ENCODE measurements at places on chromosomes 2 and 18. TPM values are rescaled to one million over a fixed set of nuclear protein-coding genes. Genes with fewer than 3 reads are reported as not detected.
A peak's percentile ranks its signal among the peaks of the same experiment; 100 is the strongest.

Gene PDK1
- 16.5 TPM for total RNA-seq

GRCh38 chr2:903223-903900 lies 47.3 kb upstream of the SNTG2 start:
- ATAC-seq: no peak

Gene ABCG8
- total RNA-seq: not detected

Gene IL1B
- total RNA-seq: 4.1 TPM

Gene GDF7
- 0.32 TPM for total RNA-seq

DNA sequence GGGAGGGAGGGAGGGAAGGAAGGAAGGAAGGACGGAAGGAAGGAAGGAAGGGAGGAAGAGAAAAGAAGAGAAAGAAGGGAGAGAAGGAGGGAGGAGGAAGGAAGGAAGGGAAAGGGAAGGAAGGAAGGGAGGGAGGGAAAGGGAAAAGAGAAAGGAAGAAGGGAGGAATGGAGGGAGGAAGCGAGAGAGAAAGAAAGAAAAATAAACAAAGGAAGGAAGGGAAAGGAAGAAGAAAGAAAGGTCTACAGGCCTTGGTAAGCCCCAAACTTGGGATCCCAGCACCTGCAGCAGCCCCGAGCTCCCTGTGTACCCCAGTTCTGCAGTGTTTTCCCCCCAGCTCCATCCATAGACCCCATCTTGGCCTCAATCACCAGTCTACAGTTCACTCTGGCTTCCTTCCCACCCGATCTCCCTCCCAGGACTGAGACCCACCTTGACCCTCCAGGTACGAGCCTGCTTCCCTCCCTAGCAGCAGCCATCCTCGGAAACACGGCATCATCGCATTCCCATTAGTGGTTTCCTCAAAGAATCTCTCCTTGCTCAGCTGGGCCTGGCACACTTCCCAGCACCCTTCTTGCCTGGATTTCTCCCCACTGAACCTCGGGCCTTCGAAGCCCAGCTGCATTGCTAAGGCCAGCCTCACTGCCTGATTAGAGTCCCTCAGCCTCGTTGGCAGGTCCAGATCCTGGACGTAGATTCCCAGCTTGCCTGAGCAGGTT lies 46.1 kb upstream of the SH3BP4 start:
- ATAC-seq: no peak

- no peak for ATAC-seq
Measured at GRCh38 chr2:169468841-169469240, 10.5 kb upstream of the BBS5 start.

DNA sequence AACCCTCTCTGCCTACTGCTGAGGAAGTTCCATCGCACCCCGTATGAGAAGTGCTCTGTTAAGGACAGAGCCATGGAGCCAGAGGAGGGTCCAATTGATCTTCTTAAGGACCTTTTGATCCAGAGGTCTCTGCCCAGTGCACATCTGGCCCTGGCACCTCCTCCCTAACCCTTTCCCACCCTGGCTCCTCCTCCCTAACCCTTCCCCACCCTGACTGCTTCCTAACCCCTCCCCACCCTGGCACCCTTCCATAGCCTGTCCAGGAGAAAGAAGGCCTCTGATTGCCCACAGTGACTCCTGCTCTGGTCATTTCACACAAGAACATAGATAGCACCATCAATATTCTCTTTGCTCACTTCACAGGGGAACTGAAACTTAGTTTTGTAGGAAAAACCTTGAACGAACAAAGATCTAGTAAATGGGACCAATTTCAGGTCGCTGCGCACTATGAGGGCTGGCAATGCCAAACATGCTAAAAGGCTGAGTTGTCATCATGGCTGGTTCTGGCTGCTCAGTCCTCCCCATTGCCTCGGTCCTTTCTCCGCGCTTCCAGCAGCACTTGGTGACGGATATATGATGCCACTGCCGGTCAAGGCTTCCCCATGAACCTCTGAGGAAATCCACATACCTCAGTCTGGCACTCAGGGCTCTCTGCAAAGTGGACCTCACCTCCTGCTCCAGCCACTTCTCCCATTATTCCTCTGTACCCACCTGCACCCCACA lies 49.2 kb downstream of the PKDCC start:
- peak; percentile 4 for ATAC-seq

Gene SPDYA
- total RNA-seq: 0.92 TPM

DNA sequence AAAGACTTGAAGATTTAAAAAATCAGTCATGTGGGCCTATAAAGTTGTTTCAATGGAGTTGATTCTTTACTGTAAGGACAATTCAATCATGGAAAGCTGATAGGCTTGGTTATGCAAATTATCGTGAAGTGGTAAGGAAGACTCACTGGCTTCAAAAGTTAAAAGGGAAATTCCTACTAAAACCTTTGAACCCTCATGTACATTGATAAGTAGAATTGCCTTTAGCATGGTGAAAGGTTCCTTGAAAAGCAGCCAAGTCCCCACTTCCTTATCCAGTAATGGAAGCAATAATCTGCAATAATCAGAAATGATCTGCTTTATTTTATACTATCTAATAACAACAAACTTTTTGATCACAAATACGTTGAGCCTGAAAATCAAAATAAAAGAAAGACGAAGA lies 14.4 kb upstream of the CCL20 start:
- ATAC-seq: no peak

DNA sequence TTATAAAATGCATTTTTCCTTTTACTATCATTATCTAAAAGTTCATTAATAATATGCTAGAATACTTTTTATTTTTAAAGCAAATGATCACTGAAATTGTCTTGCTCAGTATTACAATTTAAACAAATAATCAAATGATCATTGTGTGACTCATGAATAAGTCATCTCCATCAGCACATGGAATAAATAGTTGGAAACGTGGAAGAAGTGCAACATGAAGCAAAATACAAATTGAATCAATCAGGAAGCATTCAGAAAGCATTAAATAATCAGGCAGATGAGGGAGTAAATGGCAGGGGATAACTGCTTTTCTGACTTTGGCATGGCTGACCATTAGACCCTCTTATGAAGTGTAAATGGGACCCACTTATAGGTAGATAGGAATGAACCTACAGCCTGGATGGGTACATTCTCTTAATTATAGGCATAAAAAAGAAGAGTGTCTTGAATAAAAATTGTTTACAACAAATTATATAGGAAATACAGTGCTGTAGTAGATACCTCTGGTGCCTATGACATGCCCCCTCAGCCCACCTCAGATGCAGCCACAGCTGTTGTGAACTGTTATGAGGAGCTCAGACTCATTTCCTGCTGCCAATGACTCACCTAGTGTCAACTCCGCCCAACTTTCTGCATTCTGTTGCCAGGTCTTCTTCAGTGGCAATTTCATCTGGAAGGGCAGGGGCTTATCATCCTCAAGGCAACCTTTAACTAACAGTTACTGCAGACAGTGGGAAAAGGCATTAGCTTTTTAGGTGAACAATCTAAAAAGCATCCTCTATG lies 936.0 kb downstream of the TRIB2 start:
- no peak for ATAC-seq

DNA sequence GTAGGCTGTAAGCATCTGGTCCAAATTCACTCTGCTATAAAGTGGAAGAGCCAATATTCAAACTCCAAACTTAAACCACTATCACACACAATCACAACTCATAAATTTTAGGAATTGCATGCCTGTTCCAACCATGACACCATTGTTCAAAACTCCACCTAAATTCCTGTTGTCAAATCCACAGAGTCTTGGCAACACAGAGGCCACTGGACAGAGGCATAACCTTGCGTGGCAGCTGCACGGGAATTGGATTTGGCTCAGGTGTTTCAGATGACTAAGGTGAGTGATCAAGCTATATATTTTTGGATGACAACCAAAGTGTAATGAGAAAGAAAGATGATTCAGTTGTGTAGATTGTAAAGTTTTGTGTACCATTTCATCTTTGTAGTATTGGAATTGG lies 422.7 kb upstream of the TNP1 start:
- ATAC-seq: no peak

DNA sequence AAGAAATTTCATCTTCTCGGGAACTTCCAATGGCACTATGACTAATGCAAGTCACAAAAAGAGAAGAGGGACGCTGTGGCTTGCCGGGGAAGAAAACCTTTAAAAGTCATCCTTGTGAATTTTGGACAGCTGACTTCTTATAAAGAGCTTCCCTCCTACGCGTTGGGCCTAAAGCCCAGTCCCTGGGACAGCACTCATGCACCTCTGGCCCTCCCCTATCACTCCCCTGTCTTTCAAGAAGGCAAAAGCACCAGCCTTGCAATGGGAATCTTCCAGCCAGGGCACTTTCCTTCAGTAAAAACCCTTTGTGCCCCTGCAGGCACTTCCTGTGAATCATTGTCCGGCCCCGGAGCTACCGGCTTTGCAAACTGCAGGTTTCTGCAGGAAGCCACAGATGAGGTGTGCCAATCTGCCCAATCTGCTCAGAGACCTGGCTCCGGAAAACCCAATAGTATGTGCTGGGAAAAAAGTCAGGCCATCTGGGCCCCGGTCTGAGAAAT lies 7.1 kb downstream of the MREG start:
- peak; percentile 78 for ATAC-seq

DNA sequence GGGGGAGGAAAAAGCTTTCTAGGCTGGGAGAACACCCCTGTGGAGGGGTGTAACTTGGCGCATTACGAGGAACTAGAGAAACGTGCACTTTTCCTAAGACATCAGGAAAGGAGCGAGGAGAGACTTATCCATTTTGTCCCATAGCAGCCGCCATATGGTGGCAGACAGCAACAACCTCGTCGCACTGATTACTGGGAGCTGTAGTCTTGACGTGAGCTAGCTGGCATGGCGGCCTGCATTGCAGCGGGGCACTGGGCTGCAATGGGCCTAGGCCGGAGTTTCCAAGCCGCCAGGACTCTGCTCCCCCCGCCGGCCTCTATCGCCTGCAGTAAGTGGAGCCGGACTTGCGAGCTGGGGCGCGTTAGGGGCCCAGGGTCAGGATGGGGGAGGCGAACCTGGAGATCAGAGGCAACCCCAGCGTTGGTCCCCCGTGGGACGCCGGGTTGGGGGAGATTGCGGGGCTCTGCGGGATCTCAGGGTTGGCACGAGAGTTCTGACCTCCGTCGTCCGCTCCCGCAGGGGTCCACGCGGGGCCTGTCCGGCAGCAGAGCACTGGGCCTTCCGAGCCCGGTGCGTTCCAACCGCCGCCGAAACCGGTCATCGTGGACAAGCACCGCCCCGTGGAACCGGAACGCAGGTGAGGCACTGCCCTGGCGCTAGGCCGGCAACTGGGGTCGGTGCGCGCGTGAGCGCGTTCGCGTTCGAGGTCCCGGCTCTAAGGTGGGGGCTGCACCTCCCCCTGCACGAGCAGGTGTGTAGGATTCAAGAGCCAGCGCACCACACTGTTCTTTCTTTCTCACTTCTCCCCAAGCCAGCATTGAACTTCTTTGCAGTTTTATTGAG lies at the start of gene MRPL19:
TSS of gene MRPL19 (plus strand) at position 201 of the 843 bp plus-strand sequence. CDS start at position 226, 25 bp downstream.
- ATAC-seq: peak; percentile 97

DNA sequence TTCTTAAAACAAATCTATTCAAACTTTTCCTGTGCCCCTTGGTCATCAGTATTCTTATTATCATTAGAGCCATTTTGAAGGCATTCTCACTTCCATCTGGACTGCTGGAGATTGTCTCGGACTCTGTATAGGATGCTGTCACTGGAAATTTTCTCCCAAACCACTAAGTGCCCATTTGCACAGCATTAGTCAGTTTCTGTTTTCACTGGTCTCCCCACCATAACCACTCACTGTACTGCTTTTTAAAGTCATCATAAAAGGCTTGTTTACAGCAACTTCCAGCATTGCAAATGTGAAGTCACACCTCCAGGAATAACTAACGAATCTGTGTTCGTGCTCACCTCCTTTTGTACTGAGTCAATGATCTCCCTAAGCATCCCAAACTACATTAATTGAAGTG lies 150.9 kb upstream of the SERTAD2 start:
- no peak for ATAC-seq

Gene EVA1A
- total RNA-seq: 0.56 TPM

DNA sequence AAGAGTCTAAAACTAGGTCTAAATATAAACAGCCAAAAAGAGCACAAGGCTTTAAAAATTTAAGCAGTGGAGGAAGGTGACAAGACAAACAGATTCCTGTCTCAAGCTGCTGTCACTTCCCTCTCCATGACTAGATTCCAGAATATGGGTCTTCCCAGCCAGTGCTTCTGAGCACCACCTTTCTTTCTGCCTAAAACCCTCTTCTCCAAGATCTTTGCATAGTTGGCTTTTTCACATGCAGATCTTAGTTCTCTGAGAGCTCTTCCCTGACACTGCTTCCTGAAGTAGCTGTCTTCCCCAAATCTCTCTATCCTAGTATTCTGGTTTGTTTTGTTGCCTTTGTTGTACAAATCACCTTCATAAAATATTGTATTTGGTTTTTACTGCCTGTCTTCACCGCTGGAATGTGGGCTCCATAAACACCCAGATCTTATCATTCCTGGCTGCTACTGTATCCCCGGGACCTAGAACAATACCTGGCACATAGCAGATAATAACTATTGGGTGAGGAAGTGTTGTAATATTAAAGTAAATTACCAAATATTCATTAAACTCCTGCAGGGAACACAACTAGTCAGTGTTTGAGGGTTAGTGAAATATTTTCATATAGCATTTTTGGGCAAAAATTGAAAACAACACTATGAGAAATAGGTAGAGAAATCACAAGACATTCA lies 150.2 kb downstream of the CCDC85A start:
- no peak for ATAC-seq

- peak; percentile 74 for ATAC-seq
Measured at GRCh38 chr18:21599585-21600525, 649 bp downstream of the ESCO1 start.

GRCh38 chr2:177392373-177393202 lies at the start of gene AGPS:
Gene AGPS (plus strand): TSS chr2:177392773. CDS start chr2:177392790, 17 bp downstream.
- ATAC-seq: peak; percentile 79

DNA sequence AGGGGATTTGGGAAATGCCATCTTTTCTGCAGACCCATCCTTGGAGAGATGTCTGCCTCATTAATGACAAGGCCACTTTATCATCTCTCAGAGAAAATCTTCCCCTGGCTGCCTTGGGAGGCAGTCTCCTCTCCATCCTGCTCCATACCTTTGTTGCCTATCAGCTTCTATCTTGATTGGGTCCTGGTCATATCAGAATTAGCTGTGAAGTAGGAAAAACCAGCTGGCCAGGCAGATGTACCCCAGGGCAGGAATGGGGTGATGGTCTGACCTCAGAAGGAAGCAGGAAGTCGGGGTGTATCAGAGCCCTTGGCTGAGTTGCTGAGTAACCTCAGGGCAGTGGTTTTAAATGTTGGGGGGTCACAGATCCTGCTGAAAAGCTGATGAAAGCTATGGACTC lies 41.3 kb downstream of the ALK start:
- ATAC-seq: no peak

Gene GYPC
- 4.9 TPM for total RNA-seq

GRCh38 chr18:52588931-52589330 lies 248.9 kb downstream of the DCC start:
- no peak for ATAC-seq

- no peak for ATAC-seq
Measured at GRCh38 chr18:70374154-70374553, 85.3 kb downstream of the SOCS6 start.

GRCh38 chr2:135997380-135997779 lies 12.0 kb upstream of the DARS1 start:
- ATAC-seq: no peak

Gene LTBP1
- 33.8 TPM for total RNA-seq

DNA sequence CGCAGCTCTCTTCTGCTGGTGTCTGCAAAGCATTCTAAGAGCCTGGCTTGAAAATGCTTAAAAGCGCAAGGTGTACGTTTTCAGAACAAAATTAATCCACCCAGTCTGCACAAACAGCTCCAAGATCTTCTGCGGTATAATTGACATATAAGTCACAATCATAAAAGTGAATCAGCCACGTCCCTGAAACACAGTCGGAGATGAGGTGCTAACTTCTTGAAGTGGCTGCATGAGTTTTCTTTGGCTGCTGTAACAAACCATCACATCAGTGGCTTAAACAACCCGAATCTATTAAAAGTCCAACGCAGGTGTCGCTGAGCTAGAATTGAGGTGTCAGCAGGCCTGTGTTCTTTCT lies 32.6 kb downstream of the ARL4C start:
- no peak for ATAC-seq

GRCh38 chr2:239050252-239050649 lies 202.4 kb downstream of the TWIST2 start:
- ATAC-seq: no peak

Data from esophagus mucosa (tissue), 1 donor.